Epithelial cell of esophagus (primary cell): ENCODE measurements at places on chromosomes 4 and X.

GRCh38 chrX:119503484-119503861, 35.2 kb downstream of the SLC25A5 start:
- DNase-seq: peak; percentile 83

- no peak for DNase-seq
These were observed 86.7 kb upstream of the PDHA1 start for GRCh38 chrX:19256986-19257385.

DNA sequence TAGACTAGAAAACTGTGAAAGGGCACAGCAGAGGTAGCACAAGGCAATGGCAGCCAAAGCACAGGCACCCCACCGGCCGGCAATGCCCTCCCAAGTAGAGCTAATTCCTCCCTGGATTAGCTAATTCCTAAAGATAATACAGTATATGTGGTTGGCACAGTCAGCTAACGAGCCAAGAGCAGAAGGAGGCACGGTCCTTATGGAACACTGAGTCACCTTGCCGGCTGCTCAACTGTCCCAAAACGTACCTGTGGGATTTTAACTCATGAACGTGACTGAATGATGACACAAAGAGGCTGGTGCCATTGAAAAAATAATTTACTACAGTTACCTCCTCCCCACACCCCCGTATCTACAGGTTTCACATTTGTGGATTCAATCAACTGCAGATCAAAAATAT, 9.1 kb upstream of the FGFBP1 start:
- DNase-seq: peak; percentile 77

GRCh38 chr4:1502501-1502886, 96.3 kb upstream of the NKX1-1 start:
- DNase-seq: no peak

DNA sequence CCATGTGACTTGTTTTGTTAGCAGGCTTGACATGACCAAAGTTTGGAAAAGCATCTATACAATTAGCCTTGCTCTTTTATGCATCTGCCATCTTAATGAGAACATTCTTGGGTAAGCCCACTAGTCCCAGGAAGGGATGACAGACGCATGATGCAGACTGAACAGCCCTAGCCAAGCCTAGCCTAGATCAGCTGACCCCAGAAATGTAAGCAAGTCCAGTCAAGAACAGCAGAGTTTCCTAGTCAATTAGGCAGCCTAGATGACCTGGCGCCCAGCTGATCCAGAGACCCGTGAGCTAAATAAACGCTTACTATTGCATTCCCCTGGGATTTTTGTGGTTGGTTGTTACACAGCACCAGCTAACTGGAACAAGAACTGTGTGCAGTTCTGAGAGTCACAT, 457.9 kb downstream of the BCOR start:
- DNase-seq: peak; percentile 59
